ENCODE measurements at places on chromosomes 2 and 18.

GRCh38 chr2:235191486-235191885 lies 239.7 kb downstream of the SH3BP4 start:
- DNase-seq: no peak

GRCh38 chr2:168929031-168929430 lies 27.9 kb downstream of the G6PC2 start:
- no peak for DNase-seq

DNA sequence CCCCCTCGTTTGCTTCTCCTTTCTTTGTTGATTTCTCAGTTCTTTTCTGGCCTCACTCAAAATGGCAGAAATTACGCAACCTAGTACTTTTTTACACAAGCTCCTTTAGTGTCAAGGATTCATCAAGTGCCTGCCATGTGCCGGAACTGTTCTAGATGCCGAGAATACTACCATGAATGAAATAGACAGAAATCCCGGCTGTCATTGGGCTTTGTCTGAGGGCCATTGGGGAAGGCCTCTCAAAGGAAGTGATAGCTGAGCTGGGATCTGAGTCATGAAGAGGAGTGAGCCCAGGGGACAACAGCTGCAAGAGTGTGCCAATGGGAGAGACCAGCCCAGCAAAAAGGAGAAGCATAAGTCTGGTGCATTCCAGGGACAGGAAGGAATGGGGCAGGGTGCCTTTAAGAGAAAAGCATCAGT lies 34.3 kb upstream of the PPP1CB start:
- no peak for DNase-seq

DNA sequence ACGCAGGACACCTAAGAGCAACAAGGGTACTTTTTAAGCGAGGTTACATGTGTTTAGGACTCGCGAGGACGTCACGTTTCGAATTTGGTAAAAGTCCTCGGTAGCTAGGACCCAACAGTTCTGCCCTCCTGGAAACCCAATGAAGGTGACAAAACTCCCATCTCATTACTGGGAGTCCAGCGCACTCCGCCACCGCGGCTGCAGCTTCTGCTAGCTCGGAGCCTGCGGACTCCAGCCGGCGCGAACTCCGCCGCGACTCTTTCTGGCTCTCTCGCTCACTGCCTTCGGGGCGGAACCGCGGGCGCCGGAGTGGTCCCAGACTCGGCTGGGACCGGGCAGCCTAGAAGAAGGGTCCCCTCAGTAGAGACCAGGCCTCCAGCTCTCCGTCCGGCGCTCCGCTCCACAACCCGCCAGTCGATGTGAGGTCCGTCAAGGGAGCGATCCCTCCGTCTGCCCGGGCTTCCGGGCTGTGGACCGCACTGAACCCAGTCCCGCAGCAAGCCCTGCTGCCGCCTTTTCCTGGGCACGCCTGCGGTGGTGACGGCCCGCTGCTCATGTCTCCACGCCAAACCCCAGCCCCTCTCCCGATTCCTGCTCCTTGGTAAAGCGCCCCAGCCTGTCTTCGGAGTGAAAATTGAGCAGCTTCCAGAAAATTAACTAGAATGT lies 3.0 kb upstream of the OSR1 start:
- DNase-seq: no peak

DNA sequence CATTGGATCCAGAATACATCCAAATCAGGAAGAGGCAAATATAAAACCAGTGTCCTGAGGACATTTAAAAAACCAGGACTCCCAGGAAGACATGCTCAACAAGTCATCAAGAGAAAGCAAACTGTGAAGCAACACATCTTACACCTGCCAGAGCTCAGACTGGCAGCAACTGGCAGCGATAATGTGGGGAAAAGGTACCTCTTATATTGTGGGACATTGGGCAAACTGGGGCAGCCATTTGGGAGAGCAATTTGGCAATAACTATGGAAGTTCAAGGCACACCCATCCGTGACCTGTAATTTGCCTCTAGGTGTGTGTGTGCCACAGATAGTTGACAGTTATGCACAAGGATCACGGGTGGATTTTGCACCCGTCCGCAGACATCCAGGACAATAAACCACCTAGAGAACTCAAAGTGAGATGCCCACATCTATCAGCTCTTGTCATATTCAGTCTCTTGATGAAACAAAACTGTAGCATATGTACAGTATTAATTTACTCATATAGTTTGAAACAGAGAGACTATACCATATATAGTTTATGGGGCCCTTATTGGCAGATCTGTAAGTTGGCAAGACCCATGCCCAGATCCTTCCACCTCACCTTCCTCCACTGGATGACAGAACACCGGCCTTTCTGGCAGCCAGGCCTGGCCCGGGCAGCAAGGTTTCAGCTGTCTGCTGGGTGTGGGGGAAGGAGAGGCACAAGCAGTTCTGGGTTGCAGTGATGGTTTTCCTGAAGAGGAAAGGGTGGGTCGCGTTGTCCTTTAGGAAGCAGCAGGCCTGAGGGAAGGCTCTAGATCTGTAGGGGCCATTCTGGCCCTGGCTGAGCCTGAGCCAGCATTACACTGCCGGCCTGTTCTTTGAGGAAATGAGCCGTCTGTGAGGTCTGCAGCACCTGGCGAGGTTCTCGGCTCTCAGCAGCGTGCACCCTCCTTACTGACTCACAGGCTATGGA lies 18.8 kb downstream of the HJURP start:
- DNase-seq: no peak

DNA sequence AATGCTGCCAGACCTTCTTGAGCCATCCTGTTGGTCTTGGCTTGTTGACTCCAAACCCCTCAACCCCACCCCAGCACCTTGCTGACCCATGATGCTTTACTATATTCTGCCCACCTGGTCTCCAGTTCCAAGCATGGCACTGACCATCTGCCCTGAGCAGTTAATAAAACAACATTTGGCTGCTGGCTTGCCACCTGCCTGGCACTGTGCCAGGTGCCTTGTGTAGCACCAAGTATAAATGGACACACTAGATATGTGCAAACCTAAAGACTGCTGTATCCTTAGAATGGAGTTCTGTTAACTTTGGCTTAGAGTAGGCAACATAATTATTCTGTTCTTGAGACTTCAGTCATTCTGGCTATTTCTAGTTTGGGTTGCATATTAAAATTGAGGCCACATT lies 91.4 kb downstream of the ACSL3 start:
- no peak for DNase-seq

DNA sequence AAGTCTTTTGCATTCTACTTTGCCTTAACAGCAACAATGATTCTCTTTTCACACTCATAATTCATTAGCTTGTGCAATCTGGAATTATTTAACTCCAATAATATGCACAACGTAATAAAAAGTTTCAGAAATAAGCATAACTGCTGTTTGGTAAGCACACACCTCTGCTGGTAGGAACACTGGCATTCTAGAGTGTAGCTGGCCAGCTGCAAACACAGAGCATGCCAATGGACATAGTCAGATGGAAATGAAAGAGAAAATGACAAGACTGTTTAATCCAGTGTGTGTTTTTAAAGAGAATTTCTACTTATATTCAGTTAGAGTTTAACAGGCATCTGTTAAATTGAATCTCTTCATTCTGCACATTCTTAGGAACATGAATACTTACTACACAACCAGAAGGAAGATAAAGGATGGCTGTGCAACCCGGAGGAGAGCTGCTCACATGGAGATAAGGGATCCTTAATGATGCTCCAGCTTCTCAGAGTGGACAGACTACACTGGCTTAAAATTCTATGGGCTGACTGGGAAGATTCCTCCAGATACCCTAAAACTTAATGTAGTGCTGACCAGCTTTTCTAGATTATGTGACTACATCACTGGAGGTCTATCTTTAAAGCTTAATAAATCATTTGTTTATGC lies 94.6 kb upstream of the CHAC2 start:
- DNase-seq: no peak

DNA sequence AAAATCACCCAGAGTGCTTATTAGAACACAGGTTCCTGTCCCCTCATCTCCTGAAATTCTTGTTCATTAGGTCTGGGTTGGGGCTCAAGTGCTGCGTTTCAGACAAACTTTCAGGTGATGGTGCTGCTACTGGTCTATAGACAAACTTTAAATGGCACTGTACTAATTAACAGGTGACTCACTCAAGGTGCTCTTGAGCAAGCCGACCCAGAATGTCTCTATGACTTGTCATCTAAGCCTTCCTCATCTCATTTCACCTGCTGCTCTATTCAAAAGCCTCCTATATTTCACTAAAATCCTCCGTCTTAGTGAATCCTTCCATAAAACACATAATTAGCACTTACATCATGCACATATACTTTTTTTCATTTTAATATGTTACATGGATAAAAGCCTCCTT lies 29.9 kb upstream of the STK39 start:
- no peak for DNase-seq

DNA sequence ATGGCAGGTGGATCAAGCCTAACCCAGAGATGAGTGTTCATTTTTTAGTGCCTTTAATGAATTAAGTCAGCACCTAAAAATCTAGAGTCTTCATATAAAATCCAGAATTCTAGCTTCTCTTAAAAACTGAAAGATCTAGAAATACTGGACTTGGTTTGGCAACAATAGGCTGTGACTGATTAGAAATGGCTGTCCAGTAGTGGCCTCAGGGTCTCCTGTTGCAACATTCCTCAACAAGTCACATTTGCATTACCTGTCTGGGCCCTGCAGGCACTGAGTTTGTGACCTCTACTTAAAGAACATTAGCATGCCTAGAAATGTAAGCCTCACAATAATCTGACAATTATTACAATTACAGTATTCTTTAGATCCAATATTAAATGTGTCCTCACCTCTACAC lies 33.1 kb downstream of the MBD2 start:
- DNase-seq: no peak

DNA sequence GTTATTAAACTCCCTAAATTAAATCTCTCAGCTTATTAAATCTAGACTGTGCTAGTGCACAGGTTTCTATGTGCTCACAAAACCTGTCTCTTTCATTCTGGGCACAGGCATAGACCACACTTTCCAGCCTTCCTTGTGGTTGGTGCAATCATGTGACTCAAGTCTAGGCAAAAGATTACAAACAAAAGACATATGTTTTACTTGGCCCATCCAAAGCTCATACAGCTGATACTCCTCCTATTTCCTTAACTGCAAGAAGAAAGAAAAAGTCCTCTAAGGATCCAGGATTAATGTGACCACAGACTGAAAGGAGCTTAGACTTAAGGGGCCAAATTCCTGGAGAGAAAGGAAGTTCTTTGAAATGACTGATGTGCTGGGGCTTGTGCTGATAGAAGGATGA lies 731.3 kb upstream of the RAB6C start:
- DNase-seq: no peak

- DNase-seq: no peak
Measured at GRCh38 chr2:189631849-189632248, 29.4 kb upstream of the ASNSD1 start.

DNA sequence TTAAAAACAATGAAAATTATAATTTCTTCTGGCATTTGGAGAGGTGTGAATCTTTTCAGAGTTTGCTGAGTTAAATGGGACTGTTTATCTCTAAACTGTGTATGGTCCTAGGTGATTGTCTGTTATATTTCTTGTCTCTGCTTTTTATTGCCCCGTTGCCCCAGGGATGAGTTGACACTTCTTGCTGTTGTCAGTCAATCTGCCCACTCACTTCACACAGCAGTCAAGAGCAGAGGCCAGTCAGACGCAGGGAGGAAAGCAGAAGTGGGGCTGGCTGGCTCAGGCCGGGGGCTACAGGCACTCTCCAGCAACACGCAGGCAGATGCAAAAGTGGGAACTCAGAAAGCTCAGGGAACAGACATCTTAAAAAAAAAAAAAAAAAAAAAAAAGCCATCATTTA lies 365.2 kb downstream of the CLIP4 start:
- DNase-seq: no peak

- DNase-seq: no peak
Measured at GRCh38 chr18:22115573-22115972, 53.8 kb upstream of the GATA6 start.

- DNase-seq: no peak
Measured at GRCh38 chr2:20231598-20232026, 6.7 kb upstream of the SDC1 start.

DNA sequence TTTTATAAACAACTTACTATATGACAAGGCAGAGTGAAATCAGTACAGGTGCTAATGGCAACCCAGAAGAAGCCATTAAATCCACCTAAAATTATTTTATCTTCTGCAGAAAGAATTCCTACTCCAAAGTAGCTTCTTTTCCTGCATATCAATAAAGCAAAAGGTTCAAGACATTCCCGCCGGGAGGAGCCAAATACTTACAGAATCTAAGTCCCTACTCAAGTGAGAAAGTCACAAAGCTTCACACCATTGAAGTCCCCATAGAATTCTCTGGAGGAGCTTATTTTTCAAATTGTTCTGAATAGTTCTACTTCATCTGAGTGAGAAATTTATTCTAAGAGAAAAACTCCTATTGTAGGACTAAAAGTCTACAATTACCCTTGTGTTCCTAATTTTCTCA lies 233.7 kb upstream of the HNRNPA3 start:
- DNase-seq: no peak

- no peak for DNase-seq
Measured at GRCh38 chr2:206443735-206444527, 599 bp downstream of the ADAM23 start.

DNA sequence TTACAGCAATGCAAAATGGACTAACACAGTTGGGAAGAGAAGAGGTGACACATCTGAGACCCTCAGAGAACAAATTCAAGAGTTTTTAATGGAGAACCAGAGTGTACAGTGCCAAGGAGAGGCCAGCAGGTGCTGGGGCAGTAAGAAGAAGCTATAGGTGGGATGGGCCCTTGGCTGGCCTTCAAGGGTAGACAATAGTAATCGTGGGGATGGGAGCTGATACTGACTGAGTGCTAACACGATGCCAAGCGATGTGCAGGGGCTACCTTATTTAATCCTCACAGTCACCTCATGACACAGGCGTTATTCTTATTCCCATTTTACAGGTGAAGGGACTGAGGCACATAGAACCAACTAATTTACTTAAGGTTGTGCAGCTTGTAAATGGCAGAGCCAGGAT lies 131.9 kb upstream of the ID2 start:
- DNase-seq: no peak

DNA sequence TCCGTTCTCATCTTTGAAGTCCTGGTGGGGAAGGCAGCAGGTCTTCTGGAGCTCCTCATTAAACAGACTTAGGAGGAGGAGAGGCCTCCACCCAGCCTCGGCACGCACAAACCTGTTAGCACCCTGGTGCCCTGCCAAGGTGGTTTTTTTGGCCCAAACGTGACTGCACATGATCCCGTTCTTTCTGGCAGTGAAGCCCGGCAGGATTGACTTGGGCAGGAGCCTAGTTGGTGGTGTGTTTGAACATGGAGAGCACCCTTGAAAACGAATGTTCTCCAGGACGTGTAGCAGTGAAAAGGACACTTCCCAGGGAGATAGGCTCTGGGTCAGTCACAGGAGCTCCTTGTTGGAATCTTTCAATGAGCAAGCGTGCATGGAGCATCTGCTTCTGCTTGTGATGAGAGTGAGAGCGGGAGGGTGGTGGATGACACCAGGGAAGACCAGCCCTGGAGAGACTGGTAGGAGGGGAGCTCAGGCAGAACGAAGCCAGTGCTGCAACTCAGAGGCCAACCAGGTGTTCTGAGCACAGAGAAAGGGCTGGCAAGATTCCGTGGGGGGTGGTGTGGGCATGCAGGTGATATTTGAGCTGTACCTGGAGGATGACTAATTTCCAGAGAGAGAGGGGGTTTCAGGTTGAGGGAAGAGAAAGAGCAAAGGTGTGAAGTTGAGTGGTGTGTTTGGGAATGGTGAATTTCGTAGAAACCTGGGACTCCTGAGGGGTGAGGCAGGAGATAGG lies 73.8 kb downstream of the TANC1 start:
- DNase-seq: no peak

All from stimulated activated CD4-positive, alpha-beta T cell treated with anti-CD3 and anti-CD28 coated beads, Interleukin-15, amount 100 ng/mL, for 1 hour (primary cell).